Hepatic stellate cell (primary cell): ENCODE measurements at places on chromosomes 12 and 14.

- no peak for DNase-seq
These were observed 74.6 kb downstream of the AKAP6 start for GRCh38 chr14:32403688-32404087.

DNA sequence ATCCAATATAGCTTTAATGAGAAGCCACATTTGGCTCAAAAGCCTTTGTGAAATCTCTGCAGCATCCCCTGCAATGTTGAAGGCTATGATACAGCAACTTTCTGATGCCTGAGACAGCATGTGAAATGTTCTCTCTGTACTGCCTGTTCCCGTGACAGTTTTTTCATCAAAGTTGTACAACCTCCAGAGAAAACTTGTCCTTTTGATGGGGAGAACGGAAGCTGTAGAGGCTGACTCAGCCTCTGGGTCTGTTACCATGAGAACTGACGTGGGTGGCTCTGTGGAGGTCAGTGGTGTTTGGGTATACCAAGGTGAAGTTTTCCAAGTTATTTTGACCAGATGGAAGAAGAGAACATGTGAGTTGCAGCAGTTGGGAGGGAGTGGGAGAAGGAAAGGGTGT lies 17.0 kb downstream of the SLC4A8 start:
- peak; percentile 52 for DNase-seq

GRCh38 chr14:38405851-38406635 lies 150.2 kb upstream of the CLEC14A start:
- DNase-seq = no peak

GRCh38 chr12:80690090-80690489 lies 17.3 kb upstream of the MYF6 start:
- DNase-seq = no peak

GRCh38 chr12:94710933-94711332 lies 60.6 kb upstream of the TMCC3 start:
- no peak for DNase-seq

GRCh38 chr12:70890895-70891832 lies 29.4 kb downstream of the PTPRR start:
- DNase-seq = no peak

- no peak for DNase-seq
These were observed 2.3 kb downstream of the OTUB2 start for GRCh38 chr14:94028450-94028826.

DNA sequence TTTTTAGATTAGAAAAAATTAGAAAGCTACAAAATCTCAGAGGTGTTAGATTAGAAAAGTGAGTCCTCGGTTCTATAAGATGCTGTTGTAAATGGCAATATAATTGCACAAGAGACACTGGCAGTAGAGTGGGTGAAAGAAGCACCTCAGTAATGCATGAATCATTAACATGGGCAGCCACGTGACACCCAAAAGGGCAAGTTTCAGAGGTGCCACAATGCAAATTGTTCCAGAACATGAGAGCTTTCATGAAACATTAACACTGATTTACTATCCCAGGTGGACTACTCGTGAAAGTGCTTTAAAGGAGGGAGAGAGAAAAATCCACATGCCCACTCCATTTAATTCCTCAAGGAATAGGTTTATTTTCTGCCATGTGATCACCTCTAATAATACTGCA lies 108.4 kb downstream of the PTPRR start:
- no peak for DNase-seq

GRCh38 chr12:39868328-39868725 lies 237.6 kb downstream of the SLC2A13 start:
- DNase-seq = no peak

DNA sequence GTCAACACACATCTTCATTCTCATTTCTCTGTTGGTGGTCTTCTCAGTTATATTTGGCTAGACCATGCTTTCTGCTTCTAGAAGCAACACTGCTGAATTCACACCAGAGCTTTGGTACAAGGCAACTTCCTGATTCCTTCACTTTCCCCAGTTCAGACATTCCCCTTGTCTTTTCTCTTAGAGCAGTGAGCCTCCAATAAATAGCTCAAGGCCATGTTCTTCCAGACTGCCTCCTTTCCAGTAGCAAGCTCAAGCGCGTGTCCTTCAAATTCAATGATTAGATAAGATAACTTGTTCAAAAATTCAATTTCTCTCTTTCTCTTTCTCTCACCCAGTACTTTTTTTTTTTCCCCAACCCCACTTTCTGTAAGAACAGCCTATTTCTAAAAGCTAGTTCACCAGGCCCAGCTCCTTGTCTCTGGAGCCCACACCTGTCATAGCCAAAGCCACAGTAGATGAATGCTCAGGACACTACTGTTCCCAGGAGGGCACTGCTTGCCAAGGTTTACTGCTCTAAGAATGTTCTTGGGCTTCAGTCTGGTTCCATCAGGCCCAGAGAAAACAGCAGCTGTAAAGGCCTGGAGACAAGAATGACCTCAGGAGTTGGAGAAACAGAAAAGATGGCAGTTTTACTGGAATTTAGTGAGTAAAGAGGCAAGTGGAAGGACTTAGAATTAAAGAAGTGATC lies 17.7 kb downstream of the TBK1 start:
- no peak for DNase-seq

DNA sequence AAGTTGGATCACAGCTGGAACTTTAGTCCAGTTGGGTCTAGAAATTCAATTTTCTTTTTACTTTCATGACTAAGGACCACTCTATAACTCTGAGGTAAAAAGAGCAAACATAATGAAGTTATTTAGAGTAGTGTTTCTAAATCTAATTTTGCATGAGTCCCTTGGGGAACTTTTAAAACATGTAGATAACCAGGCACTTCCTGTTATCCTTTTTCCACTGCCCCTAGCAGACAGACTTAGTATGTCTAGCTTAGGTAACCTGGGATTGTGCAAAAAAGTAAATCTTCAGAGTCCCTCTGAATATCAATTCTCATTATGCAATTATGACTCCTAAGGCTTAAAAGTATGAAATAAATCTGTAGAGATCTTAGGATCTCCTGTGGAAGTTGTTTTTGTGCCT lies 371.2 kb downstream of the DIO2 start:
- no peak for DNase-seq

DNA sequence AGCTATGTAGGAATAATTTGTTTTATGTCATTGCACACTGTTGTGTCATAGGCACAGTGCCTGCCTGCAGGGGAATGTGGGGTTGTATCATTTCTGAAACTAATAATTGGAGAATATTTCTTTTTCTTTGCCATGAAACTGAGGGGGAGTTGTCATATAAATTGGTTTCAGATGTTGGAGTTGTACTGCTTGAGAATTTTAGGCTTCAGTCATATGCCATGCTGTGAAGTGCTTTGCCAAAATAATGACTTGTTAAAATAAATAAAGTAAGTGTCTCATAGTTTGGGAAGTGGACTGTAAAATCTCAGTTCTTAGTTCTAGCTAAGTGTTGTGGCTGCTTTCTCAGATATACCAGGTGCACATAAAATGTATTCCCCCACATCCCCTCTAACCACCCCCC lies 116.8 kb downstream of the DAAM1 start:
- no peak for DNase-seq

GRCh38 chr12:104478396-104479122 lies 21.8 kb downstream of the CHST11 start:
- DNase-seq = no peak

GRCh38 chr12:213527-213932 lies 427 bp downstream of the SLC6A12 start:
- no peak for DNase-seq

GRCh38 chr12:42779186-42779859 lies 189.8 kb upstream of the PRICKLE1 start:
- no peak for DNase-seq

GRCh38 chr14:54818201-54819133 lies 84.2 kb downstream of the GCH1 start:
- DNase-seq = peak; percentile 34

DNA sequence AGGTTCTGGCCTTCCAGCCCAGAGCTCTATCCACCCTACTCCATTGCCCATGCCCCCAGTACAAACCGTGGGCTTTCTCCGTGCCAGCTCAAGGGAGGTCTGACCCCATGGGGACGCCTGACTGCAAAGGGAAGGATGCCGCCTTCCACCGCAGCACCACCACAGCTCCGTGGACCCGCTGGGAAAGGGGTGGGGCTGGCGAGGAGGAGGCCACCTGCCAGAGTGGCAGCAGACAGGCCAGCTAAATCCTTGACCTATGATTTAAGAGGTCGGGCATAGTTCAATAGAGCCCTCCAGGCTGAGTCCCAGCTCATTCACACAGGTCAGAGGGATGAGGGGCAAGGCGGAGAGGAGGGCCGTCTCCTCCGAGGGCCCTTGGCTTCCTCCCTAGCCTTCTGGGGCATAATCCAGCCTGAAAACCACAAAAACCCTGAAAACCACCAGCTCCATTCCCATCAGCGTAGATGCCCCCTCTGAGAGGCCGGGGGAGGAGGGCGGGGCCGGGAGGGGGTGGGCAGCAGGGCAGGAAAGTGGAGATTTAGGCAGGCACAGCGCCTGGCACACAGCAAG lies 14.9 kb upstream of the FIGNL2 start:
- no peak for DNase-seq

DNA sequence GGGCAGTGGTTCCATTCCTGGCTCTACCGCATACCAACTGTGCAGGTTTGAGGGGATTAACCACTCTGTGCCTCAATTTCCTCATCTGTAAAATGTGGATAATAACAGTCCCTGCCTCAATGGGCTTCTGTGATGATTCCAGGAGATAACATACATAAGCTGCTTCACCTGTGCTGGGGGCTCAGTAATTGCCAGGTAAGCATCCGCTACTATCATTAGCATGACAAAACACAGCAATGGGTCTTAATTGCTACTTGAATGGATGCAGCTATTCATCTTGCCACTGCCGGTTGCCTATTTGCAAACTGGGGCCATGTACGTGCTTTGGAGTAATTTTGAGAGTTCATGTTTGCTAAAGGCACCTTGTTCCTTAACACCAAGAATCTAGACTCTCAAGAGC lies 132.6 kb downstream of the TMEM132D start:
- no peak for DNase-seq

- peak; percentile 60 for DNase-seq
These were observed 599 bp upstream of the TRHDE start for GRCh38 chr12:72271451-72272090.

DNA sequence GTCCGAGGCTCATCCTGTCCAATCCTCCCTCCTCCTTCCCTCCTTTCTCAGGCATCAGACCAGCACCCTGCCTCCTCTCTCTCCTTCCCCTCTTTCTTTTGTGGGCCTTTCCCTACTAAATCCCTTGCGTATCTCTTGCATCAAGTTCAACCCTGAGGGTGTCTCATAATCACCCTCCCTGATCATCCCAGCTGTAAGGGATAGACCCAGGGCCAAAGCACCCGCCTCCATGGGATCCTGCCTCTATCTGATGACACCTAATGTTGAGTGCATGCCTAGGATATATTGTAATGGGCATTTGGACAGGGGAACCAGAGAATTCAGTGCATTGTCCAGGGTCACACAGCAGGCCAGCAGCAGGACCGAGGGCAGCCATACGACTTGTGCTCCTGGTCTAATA lies 84.9 kb downstream of the PHETA1 start:
- DNase-seq = no peak

- no peak for DNase-seq
These were observed 104.6 kb downstream of the ITPR2 start for GRCh38 chr12:26728205-26729050.

GRCh38 chr12:49678711-49679110 lies 28.5 kb downstream of the FMNL3 start:
- no peak for DNase-seq

GRCh38 chr12:47361389-47362021 lies 281.7 kb upstream of the AMIGO2 start:
- no peak for DNase-seq

- DNase-seq = no peak
These were observed 167.0 kb downstream of the EFCAB11 start for GRCh38 chr14:89787525-89787924.

DNA sequence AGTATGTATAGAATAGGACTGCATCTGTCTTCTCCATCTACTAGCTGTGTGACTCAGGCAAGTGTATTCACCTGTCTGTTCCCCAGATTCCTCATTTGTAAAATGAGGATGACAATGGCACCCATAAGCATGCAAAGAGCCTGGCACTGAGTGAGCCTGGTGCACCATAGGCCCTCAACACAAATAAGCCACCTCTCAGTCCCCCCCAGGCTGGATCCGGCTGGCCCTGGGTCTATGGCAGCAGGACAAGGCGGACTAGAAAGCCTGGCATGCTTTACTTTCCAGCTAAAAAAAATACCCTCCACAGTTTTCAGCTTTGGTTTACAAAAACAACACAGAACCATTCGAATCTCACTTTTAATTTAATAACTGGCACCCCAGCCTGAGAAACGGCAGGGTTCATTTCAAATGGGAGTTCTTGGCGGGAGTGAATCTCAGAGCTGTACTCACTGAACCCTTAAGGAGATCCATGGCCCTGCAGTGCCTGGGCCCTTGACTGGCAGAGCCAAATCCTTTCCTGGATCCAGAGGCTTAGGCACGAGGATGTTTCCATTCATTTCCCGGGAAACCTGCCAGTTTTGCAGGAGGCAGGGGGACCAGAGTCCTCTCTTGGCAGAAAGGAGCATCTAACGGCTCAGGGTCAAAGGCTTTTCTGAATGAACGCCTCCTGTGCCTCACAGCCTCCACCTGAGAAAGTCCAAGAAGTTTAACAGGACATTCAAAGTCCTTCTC lies 17.7 kb downstream of the SYNE3 start:
- DNase-seq = no peak

- DNase-seq = no peak
These were observed 103.1 kb downstream of the METTL25 start for GRCh38 chr12:82461393-82461792.

GRCh38 chr14:71187633-71188356 lies 280.5 kb downstream of the PCNX1 start:
- no peak for DNase-seq

DNA sequence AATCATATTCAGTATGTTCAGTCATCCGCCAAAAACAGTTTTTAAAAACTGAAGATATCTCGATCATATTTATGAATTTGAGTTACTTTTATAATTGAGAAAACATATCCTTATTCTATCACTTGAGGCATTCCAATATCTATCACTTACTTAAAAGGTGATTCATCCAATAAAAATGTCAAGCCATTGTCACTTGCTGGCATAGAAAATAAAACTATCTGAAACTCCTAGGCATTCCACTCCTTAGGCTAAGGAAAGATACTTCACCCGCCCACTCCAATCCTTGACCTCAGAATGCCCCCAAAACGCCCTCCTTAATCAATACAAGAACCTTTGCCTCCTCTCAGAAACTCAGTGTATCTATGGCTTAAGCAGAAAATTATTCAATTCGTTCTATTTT lies 51.3 kb upstream of the AMIGO2 start:
- no peak for DNase-seq

- DNase-seq = no peak
These were observed 85.0 kb downstream of the POLR3B start for GRCh38 chr12:106442575-106442974.

DNA sequence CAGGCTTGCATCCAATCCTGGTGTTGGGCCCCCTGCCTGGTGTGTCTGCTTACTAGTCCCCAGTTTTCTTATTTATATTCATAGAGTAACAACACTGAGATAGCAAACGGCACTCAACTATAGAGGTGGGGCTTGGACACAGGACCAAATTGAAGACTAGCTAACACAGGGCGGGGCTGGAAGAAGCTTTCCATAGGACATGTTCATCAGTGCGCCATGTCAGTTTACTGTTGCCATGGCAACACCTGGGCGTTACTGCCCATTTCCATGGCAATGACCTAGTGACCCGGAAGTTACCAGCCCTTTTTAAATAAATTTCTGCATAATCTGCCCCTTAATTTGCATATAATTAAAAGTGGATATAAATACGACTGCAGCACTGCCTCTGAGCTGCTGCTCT lies 275.5 kb upstream of the TMEM132C start:
- no peak for DNase-seq
